ENCODE measurements at places on chromosomes 3 and 15.
A peak's percentile ranks its signal among the peaks of the same experiment; 100 is the strongest.

- no peak for DNase-seq
Measured at GRCh38 chr3:184636741-184637316, 75.0 kb downstream of the MAGEF1 start.

GRCh38 chr3:185866555-185866954 is 41.7 kb upstream of the IGF2BP2 start:
- no peak for DNase-seq

- no peak for DNase-seq
Measured at GRCh38 chr15:73024168-73024567, 28.1 kb upstream of the NEO1 start.

DNA sequence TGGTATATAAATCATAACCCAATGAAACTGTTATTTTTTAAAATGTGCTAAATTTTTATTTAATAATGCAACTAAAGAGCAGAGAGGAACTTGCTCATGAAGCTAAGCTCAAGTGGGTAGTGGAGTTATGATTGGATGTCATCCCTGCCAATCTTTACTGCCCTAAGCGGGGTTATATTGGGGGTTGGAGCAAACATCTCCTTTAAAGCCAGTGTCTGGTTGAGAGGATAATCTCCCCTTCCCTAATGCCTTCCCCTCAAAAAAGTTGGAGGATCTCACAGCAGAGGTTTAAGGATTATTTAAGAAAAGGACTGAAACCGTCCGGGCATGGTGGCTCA is 32.1 kb upstream of the CLASP2 start:
- no peak for DNase-seq

DNA sequence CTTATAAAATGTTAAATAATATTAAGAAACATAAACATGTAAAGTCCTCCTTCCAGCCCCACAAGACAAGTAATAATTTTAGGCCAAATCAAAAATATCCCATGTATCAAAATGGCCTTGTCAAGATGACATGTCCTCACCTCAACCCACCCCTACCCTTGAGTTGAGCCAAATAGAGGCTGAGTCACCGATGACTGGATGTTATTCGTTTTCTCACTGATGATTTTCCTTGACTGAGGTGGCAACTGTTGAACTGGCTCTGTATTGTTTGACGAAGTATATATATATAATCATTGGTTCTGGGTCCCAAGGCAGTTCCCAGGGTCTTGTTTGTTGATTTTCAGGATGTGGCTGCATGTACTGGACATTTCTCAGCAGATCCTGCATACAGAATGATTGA is 75.3 kb downstream of the TMEM108 start:
- no peak for DNase-seq

GRCh38 chr3:177894081-177894728 is 642.0 kb upstream of the KCNMB2 start:
- DNase-seq: no peak

- DNase-seq: peak; percentile 82
Measured at GRCh38 chr3:171142985-171143384, 116.5 kb upstream of the SLC2A2 start.

DNA sequence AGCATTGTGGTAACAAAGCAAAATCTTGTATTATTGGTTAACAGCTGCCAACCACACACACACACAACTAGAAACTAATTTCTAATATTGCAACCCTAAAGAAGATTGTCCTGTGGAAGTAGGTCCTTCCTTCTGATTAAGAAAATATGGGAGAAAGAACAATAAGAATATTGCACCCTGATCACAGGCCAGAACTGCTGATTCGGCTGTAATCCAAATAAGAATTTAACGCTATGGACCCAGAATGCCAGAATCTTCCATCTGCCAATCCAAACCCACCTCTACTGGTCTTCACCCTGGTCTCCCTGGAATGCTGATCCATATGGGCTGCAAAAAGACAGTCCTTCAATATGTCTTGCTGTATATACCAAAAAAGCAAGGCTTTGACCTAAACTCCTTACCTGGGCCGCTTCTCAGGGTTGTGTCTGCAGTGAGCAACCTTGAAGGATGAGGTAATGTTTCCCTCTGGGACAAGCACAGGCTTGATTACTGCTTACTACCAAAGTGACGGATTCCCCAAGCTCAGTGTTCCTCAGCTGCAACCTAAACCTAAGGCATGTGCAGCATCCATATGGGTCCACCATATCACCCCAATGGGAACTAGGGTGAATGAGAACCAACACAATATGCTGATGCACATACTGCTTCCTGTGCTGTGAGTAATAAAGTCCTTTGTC is 8.0 kb downstream of the CCDC14 start:
- no peak for DNase-seq

DNA sequence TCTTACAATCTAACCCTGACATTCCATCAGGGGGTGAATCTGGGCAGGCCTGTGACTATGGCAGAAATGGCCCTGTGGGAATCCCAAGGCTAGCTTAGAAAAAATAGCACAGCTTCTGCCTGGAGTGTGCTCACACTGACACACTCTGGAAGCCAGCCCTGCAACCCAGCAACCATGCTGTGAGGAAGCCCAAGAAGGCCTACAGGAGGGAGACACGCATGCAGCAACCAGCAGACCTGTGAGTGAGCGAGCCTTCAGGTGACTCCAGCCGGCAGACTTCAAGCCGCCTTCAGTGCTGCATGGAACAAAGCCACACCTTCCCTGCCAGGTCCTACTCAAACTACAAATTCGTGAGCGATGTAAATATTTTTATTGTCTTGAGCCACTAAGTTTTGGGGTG is 26.1 kb downstream of the RAB6B start:
- no peak for DNase-seq

DNA sequence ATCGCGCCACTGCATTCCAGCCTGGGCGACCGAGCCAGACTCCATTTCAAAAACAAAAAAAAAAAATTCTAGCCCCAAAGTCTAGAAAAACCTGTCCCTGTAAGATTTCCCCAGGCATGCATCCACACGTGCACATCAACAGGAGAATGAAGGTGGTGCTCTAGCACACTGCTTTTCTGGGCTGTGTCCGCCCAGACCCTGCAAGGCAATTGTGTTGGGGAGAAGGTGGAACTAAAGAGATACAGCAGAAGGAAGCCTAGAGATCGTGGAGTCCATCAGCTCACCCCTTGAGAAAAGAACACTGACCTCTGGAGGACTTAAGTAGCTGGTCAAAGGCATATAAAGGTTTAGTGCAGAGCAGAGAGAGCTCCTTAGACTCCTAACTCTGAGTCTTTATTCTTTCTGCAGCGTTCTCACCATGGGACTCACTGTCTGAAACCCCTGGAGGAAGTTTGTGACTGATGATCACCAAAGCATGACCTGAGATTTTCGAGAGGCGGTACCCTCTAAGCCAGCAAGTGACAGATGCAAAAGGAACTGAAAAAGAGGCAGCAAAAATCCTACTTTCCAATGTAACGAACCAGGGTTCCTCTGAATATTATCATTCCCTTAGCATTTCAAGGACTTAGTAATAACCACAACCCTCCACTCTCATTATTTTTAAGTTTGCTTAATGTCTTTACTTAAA is 179.8 kb downstream of the MEX3B start:
- no peak for DNase-seq

Data from NCI-H1417 treated with DMSO at 0.1 percent for 48 hours (cell line).